ENCODE measurements at places on chromosomes 16 and 17.

GRCh38 chr17:48262982-48263730, 155.6 kb downstream of the SNX11 start:
- peak; percentile 29 for DNase-seq

- DNase-seq, result peak; percentile 76
Measured at GRCh38 chr17:74296548-74296936, 22.5 kb downstream of the DNAI2 start.

GRCh38 chr16:19936441-19936840, 51.8 kb upstream of the GPRC5B start:
- no peak for DNase-seq

DNA sequence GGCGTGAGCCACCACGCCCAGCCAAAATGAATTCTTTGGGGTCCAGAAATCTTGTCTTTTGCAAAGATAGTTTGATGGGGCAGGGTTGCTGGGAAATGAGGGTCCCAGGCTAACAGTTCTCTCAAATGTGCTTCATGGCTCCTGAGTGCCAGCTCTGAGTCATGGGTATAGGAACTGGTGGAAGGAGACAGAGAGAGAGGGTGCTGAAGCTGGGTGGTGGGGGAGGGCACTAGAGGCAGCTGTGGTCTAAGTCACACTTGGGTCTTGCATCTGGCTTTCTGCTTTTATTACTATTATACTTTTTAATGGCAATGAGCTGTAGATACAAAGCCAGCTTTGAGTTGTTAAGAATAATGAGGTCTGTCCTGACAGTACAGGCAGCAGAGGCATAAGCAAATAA, 54.6 kb downstream of the PRKCA start:
- DNase-seq, result no peak

DNA sequence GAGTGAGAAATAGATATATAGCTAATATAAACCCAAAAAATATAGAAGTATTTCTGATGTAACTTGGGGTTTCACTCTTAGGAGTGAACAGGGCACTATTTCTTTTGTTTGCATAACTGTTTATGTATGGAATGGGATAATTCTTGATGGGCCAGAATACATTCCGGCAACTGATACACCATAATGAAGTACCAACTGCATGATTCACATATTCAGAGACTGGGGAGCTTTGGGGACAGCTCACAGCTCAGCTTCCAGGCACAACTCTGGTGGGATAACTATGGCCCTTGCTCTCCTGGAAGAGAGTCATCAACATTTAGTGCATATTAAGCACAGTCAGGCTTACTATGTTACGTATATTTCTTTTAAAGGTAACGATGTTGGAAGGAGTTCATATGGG, 42.1 kb upstream of the ADCY7 start:
- no peak for DNase-seq

DNA sequence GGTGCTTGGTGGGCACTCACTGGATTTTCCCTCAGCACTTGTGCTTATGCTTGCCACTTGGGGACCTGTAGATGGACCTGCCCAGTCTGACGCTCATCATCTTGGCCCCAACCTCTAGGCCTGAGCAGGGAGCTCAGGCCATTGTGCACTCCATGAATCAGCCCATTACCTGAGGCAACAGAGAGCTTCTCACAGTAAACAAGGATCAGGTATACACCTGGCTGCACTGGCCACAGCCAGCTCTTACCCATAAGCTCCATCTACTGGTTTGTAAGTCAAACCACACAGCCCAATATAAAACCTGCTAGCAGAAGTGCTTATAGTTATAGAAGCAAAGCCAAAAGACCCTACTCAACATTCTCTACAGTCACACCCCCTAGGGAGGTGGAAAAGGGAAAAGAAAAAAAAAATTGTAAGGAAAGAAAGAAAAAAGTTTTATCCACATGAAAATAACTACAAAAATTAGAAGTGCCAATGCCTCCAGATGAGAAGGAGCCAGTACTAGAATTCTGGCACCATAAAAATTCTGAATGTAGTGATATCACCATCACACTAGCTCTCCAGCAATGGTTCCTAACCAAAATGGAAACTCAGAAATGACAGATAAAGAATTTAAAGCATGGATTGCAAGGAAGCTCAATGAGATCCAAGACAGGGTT, 87.8 kb upstream of the CDH5 start:
- no peak for DNase-seq

DNA sequence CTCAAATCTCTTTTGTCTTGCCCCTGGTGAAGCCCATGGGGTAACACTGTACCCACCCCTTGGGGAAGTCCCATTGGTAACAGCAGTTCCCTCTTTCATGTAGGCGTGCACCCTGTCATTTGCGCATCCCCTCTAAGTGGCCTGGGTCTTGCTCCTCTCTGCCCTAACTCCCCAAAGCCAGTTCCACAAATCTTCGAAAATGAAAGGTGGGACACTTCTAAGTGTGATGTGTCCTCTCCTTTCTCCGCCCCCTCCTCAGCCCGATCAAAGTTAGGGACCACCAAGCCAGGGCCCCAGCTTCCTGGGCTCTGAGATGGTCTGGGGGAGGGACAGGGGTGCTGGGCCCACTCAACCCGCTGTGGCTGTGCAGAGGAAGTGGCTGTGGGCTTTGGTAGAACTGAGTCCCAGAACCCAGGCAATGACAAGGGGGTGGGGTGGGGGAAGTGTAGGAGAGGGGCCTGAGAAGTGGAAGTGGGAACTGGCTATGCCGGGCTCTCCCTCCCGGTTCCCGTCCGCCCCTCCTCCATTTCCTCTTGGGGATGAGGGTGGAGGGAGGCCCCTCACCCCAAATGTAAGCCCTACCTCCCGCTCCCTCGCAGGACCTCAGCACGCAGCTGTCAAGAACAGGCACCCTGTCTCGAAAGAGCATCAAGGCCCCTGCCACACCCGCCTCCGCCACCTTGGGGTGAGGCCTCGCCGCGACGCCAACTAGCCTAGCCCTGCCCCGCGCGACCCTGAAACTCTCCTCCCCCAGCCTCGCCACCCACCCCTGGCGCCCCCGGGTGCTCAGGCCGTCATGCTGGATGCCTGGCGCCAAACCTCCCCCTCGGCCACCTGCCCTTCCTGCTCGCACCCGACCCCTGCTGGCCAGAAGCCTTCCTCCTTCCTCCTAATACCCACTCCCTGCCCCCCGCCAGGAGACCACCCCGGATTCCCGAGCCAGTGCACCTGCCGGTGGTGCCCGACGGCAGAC, 8.7 kb downstream of the ABI3 start:
- DNase-seq, result no peak

- no peak for DNase-seq
Measured at GRCh38 chr16:88020516-88020885, 69.3 kb downstream of the BANP start.

GRCh38 chr16:29760567-29761279, 14.9 kb upstream of the C16orf54 start:
- no peak for DNase-seq

GRCh38 chr17:77810536-77810935, 148.0 kb upstream of the TNRC6C start:
- no peak for DNase-seq

- DNase-seq, result no peak
Measured at GRCh38 chr17:63498626-63499195, 21.9 kb downstream of the ACE start.

DNA sequence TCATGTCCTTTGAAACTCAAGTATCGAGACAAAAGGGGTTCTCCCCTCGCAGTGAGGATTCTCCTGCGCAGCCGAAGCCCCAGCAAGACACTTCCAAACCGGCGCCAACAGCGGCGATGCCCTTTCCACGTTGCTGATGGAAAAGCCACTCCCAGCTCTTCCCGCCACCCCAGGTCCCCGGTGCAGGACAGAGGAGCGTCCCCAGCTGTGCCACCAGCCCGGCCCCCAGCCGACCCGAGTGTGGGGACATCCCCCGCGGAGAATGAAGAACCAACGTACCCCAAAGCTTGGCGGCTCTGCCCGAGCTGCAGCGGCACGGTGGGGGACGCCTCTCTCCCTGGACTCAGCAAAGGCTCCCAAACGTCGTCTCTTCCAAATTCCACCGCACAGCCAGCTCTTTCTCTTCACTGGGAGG, 573 bp downstream of the CHST6 start:
- no peak for DNase-seq

DNA sequence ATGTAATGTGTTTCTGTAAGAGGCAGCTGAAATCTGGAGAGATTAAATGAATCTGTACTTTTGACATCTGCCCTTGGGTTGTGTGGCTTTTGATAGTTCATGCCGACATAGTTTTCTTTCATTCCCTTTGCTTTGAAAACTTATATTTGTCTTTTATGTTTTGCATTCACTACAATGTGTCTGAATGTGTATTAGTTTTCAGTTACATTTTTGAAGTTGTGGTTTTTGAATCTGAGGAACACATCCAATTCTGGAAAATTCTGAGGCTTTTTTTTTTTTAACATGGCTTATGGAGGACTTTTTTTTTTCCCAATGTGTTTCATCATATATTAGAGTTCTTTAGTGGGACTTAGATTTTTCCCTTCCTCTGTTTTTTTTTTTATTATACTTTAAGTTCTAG, 683.7 kb upstream of the SOX9 start:
- no peak for DNase-seq

DNA sequence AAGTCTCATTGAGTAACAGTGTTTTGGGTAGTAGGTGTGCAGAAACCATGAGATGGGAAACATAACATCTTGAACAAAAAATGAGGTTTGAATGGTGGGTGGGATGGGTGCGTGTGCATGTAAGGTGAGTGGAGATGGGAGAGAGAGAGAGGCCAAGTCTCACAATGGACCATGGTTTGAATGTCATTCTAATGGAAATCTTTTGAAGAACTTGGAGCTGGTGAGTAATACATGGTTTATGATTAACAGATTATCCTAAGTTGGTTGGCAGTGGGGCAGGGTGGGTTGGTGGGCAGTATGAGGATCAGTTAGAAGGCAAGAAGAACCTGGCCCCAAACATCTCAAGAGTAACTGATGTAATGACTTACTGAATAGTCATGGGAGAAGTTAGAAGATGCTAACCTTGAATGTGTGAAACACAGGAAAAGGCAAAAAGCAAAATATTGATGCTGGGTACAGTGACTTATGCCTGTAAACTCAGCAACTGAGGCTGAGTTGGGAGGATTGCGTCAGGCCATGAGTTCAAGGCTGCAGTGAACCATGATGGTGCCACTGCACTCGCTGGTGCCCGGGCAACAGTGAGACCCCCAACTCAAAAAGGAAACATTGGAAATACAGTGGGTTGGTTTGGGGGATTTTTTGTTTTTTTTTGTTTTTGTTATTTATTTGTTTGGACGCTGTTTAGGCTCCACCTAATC, 32.7 kb downstream of the ZNF207 start:
- DNase-seq, result no peak

DNA sequence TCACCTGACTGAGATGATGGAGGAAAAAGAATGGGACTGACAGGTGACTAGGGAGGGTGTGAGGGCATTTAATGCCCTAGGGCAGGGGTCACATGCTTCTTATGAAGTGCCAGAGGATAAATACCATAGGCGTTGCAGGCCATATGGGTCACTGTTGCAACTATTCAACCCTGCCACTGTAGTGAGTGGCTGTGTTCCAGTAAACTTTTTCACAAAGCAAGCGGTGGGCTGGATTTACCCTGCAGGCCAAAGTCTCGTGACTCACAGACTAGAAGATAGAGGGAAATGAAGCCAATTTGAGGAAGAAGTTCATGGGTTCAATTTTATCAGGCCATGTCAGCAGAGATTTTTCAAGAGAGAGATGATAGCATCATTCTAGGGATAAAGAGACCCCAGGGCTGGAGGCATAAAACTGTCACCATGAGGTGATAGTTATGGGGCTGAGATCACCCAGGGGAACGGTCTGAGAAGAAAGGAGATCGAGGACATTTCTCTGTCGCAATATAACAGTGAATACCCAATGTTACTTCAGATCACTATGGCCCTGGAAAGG, 8.6 kb downstream of the ARHGAP17 start:
- no peak for DNase-seq

DNA sequence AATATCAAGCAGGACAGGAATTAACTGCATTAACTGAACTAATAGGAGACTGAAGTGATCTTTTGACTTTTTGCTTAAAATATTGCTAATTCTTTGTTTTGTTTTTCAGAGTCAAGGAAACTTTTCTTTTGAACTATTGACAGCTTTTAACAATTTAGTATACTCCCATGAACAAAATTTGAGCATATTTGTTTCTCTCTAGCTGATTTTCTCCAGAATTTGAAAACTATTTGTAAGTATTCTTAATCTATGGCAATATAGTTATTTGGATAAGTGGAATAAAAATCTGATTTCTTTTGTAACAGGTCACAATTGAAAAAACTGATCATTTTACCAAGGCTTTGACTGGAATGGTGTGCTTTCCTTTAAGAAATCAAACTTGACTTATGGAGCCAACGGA, 7.0 kb upstream of the SCPEP1 start:
- DNase-seq, result no peak

DNA sequence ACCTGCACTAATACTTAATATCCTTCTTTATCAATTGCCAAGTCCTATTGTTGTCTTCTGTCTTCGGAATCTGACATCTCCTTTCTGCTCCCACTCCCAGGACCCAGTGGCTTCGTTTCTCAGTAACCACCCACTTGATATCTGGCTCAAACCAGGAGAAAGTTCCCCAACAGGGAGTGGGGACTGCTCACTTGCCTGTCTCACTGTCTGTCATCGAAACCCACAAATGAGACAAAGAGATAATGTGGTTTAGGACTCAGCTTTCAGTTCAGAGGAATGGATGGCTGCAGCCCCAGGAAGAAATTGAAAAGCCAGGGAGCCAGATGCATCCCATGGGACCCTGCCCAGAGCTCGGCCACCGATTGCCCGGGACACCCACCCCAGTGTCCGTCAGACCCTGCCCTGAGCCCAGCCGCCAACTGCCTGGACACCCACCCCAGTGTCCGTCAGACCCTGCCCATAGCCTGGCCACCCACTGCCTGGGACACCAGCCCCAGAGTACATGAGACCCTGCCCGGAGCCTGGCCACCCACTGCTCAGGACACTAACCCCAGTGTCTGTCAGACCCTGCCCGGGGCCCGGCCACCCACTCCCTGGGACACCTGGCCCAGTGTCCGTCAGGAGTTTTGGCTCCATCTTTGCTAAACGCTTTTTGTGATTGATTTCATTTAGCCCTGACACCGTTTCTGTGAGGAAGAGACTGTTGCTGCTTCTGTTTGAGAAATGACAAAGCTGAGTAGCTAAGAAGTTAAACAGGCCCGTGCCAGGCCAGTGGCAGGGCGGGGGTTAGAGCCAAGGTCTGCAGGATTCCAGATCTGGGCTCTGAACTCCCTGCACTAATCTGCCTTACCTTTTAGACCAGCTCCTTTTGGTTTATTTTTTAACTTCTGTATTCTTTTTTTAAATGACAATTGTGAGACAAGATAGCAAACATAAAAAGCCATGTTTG, 251.4 kb downstream of the PHKB start:
- DNase-seq, result no peak

Measured in hematopoietic multipotent progenitor cell (in vitro differentiated cells).